ENCODE measurements at places on chromosomes 6 and 20.
A peak's percentile ranks its signal among the peaks of the same experiment; 100 is the strongest.

- no peak for DNase-seq
Measured at GRCh38 chr6:110795271-110795670, 20.0 kb downstream of the CDK19 start.

DNA sequence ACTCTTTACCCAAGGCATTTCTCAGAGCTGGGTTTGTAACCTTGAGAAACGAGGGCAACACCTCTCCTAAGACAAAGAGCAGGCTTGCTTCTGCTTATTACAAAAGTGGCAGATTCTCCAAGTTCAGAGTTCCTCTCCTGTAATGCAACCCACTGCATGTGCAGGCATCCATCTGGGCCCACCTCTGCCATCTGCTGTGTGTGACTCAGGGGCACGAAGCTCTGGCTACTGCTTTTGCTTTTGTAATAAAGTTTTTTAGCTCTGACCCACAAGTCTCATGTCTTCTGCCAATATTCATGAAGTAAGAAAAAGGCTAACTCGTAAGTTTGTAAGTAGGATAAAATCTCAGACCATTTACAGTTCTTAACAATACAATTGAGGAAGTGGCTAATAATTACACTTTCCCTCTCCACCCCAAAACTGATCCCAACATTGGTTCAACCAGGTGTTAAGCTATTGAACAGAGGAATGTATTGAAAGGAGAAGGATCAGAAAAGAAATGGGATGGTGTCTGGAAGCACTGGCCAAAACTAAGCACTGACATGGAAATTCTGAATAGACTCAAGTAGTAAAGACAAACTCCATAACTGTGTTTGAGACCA, 51.7 kb upstream of the SMLR1 start:
- no peak for DNase-seq

DNA sequence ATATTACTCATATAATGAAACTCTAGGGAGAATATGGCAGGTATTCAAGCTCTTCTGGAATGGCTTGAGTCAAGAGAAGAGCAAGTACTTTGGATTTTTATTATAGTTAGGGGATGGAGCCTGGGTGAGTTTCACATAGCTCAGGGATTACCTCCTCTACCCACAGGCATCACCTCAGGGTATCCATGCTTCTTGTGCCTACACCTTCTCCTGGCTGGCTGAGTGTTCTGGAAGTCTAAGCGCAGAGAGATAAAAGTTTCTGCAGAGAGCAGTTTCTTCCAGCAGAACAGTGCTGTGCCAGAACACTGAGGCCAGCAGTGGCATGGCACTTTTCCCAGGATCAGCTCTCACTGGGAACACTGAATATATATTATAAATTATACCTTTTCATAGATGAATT, 199.7 kb upstream of the KCNQ5 start:
- no peak for DNase-seq

GRCh38 chr6:147699637-147700036, 191.1 kb downstream of the SAMD5 start:
- peak; percentile 23 for DNase-seq

DNA sequence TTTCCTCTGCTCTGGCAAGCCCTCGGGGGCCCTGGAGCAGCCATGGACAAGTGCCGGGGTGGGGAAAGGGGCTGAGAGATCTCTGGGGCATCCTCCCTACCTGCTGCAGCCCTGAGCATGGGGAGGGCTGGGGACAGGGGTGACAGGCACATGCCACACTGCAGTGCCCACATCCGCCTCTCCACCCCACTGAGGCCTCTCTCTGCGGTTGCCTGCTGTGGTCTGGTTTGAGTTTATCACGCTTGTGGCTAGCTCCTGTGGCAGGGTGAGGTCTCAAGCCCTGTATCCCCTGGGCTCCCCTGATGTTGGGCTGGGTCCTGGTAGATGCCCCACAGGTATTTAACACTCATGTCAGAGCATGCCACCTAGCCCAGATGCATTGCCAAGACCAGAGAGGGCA, 52.9 kb upstream of the MLN start:
- DNase-seq: no peak

- DNase-seq: no peak
Measured at GRCh38 chr6:127117979-127118297, 533 bp upstream of the RSPO3 start.

GRCh38 chr6:142802124-142802523, 142.9 kb downstream of the HIVEP2 start:
- peak; percentile 56 for DNase-seq

GRCh38 chr6:8539453-8539852, 104.1 kb upstream of the SLC35B3 start:
- peak; percentile 10 for DNase-seq

DNA sequence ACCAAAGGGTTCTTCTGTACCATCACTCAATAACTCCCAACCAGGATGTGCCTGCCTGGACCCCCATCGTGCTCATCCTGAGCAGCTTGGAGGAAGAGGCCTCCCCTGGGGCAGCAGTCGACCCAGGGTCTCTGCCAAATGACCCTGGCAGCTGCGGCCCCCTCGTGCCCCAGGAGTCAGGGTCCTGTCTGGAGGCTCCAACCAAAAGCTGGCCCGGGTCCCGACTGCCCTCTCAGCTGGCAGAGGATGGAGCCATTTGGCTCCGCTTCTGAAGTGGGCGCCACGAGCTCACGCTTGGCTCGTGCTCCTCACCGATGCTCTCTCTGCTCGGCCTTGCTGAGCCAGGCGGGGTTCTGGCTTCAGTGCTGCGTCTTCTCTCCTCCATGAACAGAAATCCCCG, 56.8 kb downstream of the TFAP2C start:
- no peak for DNase-seq

GRCh38 chr6:52102405-52102804, 15.0 kb upstream of the PKHD1 start:
- DNase-seq: no peak

GRCh38 chr20:19110881-19111460, 101.5 kb upstream of the SLC24A3 start:
- DNase-seq: no peak

All from HTR-8/SVneo (cell line).